ENCODE measurements at places on chromosomes 4 and X. TPM values are rescaled to one million over a fixed set of nuclear protein-coding genes. Genes with fewer than 3 reads are reported as not detected.

GRCh38 chrX:145923376-145923775, 105.7 kb downstream of the SLITRK2 start:
- no peaks in the 10 kb centered on the region for H3K27me3 ChIP-seq
- H3K36me3 ChIP-seq: no peaks in the 10 kb centered on the region
- H3K4me1 ChIP-seq: no peaks in the 10 kb centered on the region
- no peak overlapping the region for H3K4me3 ChIP-seq

DNA sequence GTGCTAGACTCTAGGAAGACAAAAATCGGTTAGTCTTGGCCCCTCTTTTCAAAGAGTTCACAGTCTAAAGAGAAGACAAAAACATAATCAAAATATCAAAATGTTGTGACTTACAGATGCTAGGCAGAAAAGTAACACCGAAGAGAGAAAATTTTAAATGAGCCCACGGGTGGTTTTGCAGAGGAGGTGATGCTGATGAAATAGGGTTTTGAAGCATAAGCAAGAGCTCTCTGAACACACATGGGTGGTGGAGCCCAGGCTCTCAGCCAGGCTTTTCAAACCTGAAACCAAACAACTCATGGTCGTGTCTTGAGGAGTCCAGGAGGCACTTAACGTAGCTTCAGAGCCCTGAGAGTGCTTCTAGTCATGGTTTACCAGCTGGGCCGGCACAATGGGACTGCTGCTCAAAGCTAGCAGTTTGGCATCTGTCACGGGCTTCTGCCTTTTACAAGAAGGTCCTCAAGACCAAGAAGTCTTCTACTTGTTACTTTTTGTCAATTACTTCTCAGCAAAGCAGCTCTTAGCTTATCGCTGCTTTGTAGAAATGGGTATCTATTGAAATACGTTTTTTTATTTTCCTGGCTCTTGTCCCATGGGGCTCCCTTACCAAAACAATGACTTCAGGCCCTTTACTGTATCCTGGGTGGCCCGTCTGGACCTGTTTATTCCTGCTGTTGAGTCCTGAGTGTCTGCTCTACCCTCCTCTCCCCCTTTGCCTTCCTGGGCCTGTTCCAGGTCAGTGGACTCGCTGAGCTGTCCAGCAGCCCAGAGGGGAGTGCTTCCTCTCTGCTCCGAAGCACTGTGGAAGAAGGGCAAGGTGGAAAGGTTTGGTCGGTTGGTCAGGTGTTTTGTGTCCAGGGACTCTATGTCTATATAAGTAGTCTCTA, 69.5 kb downstream of the TNIP2 start:
- peaks cover 33% of the 10 kb centered on the region for H3K36me3 ChIP-seq
- H3K27ac ChIP-seq: no peak overlapping the region
- H3K27me3 ChIP-seq: no peaks in the 10 kb centered on the region
- no peak overlapping the region for H3K4me3 ChIP-seq

Gene TEC
- 0.25 TPM for total RNA-seq

Gene FAM9B
- not detected for total RNA-seq

Gene FRG1
- total RNA-seq: 41.5 TPM

GRCh38 chrX:32937043-32937442, 274.3 kb downstream of the DMD start:
- no peak for DNase-seq
- H3K4me1 ChIP-seq: no peaks in the 10 kb centered on the region
- peaks cover 5% of the 10 kb centered on the region for H3K27me3 ChIP-seq
- no peak overlapping the region for H3K27ac ChIP-seq
- no peaks in the 10 kb centered on the region for H3K36me3 ChIP-seq

DNA sequence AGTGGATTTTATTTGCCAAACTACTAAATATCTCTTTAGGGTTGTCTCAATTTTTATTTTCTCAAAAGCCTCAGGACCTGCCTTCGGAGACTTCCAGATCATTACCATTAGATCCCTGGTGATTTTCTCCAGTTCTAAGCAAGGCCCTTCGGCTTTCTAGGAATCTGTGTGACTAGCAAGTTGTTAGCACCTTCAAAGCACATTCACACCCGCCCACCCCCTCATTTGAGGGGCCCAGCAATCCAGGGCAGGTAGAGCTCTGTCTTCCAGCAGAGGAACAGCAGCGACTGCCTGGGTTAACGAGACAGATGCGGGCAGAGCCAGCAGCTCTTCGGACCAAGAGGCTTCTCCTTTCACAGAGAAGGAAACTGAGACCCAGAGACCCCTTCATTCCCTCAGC, 2.0 kb downstream of the WDR1 start:
- peaks cover 6% of the 10 kb centered on the region for H3K36me3 ChIP-seq
- no peaks in the 10 kb centered on the region for H3K27me3 ChIP-seq
- DNase-seq: no peak

- no peak overlapping the region for H3K27ac ChIP-seq
- H3K36me3 ChIP-seq: no peaks in the 10 kb centered on the region
- DNase-seq: no peak
Observed at GRCh38 chrX:24392709-24393108, 32.3 kb downstream of the SUPT20HL1 start.

DNA sequence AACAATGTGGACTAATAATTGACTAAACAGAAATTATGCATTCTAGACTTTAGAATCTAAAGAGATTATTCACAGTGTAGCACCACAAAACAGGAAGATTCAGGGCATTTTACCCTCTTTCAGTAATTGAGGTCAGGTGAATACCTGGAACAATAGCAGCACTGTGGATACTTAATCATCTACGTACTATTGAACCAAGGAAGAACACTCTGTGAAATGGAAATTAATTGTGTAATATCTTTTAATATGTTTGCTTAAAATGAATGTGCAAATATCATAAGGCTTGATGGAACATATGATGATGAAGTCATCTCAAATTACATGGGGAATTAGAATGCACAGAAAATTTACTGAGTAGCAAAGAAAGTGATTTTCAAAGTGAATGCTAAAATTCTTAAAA, 68.5 kb upstream of the MAP9 start:
- H3K27me3 ChIP-seq: peaks cover 11% of the 10 kb centered on the region
- H3K36me3 ChIP-seq: no peaks in the 10 kb centered on the region
- H3K4me1 ChIP-seq: peaks cover 5% of the 10 kb centered on the region
- no peak for DNase-seq
- H3K4me3 ChIP-seq: no peak overlapping the region

DNA sequence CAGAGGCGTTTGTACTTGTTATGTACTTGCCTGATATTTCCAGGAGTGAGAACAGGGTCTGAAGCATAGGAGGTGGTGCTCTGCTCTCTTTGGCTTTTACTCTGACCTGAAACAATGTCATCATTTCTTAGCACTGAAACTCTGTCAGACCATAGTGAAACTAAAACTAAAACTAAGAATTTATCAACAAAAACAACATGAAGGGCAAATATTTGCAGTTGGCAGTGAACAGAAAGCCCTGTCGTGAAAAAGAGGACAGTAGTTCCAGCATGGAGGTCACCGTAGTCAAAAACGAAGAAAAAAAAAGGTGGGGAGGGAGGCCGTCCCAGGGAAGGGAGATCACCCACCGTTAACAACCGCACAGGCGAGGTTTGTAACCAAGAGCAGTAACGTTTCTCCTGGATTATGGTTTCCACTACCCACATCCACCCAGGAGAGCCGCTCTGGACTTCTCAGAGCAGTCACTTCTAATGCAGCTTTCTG, 97.5 kb downstream of the ANK2 start:
- H3K4me3 ChIP-seq: no peak overlapping the region
- H3K27me3 ChIP-seq: no peaks in the 10 kb centered on the region
- DNase-seq: no peak
- peak overlapping the region; percentile 10 for H3K27ac ChIP-seq

Gene PRRG3
- total RNA-seq: 2.9 TPM

DNA sequence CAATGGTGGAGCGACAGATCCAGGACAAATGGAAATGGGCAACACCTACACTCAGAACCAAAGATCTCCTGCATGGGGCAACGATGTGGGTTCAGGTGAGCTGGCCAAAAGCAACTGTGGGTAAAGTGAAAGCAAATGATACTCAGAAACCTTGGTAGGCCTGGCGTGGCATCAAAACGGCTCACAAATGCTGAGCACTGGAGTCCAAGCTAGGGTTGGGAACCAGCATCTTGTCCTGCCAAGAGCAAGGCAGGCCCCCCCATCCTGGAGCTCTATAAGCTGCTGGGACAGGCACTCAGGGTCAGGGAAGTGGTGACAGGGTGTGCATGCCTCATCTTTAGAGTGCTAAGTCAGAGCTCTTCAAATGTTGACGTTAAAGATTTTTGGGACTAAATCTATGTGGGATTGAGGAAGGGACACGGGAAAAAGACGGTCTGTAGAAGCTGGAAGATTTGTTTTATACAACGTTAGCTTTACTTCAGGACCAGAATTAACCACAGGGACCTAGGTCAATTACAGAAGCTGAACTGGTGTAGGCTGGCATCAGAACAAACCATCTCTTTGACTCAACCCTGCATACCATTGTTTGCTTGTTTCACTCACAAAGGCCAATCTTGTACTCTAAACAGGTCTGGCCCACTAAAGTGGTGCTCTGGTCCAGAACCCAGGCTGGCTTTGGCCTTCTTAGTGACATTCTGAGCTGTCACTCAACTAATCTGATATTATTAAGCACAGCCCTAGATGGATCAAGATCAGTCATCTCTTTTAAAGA, 10.7 kb downstream of the ATP8A1 start:
- no peak for DNase-seq
- no peak overlapping the region for H3K27ac ChIP-seq
- H3K4me1 ChIP-seq: no peaks in the 10 kb centered on the region
- H3K4me3 ChIP-seq: no peak overlapping the region
- no peaks in the 10 kb centered on the region for H3K27me3 ChIP-seq
- H3K36me3 ChIP-seq: peaks cover 3% of the 10 kb centered on the region

DNA sequence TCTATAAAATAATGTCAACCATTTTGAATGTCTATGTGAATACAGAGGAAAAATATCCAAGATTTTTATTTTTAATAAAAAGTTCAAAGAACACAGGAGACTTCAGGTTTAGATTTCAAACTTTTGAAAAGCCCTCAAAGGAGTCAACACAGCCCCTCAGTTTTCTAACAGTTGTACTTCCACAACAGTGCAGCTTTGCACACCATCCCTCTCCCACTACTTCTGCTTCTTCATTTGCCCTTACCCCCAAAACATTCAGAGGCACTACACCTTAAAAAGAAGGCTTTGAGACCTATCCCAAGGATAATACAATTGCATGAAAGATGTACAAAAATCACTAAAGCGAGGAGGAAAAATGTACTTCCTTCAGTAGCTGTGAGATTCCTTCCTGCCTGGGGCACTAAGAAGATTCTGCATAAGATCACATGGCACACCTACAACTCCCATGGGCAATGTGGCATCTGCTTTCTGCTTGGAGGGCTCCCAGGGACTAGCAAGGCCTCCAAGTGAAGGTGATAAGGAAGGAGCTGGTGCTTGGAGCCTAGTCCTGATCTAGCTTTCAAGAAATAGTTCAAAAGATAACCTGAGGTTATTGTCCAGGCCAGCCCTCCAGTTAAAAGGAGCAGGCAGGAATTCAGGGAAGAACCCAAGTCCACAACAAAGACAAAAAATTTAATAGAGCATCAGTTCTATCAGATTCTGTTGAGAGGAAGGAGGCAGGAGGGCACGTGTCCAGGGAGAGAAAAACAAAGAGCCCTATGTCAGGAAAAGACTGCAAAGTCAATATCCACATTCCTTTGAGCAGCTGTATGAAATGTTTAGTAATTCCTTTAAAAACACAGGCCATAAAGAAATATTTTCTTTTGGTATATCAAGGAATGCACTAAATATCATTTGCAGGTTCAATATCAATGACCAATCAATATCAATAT, 19.1 kb downstream of the ARAP2 start:
- no peaks in the 10 kb centered on the region for H3K36me3 ChIP-seq
- peaks cover 11% of the 10 kb centered on the region for H3K4me1 ChIP-seq
- H3K27ac ChIP-seq: peak overlapping the region; percentile 77
- no peak overlapping the region for H3K4me3 ChIP-seq
- DNase-seq: no peak

DNA sequence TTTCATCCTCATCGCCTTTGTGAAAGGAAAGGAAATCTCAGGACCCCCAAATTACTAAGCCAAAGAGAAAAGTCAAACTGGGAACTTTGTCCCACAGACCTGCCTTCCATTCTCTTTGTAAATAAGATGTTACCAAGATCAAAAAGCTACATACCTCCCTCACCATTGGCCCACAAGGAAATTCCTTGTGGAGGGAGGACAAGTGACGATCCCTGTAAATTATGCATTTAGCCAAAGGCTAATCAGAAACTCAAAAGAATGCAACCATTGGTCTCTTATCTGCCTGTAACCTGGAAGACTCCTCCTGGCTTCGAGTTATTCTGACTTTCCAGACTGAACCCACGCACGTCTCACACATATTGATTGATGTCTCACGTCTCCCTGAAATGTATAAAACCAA, 70.3 kb downstream of the SHOX start:
- peaks cover 17% of the 10 kb centered on the region for H3K27me3 ChIP-seq
- H3K27ac ChIP-seq: no peak overlapping the region
- no peaks in the 10 kb centered on the region for H3K4me1 ChIP-seq
- H3K36me3 ChIP-seq: no peaks in the 10 kb centered on the region
- DNase-seq: no peak
- H3K4me3 ChIP-seq: no peak overlapping the region

- no peak for DNase-seq
- H3K36me3 ChIP-seq: no peaks in the 10 kb centered on the region
- no peaks in the 10 kb centered on the region for H3K27me3 ChIP-seq
- peaks cover 43% of the 10 kb centered on the region for H3K4me1 ChIP-seq
- H3K27ac ChIP-seq: peak overlapping the region; percentile 100
- H3K4me3 ChIP-seq: peak overlapping the region; percentile 95
Observed at GRCh38 chr4:139014371-139015268, 961 bp upstream of the NOCT start.

Gene RAB39B
- 7.3 TPM for total RNA-seq

Gene UBE2A
- 45.4 TPM for total RNA-seq

DNA sequence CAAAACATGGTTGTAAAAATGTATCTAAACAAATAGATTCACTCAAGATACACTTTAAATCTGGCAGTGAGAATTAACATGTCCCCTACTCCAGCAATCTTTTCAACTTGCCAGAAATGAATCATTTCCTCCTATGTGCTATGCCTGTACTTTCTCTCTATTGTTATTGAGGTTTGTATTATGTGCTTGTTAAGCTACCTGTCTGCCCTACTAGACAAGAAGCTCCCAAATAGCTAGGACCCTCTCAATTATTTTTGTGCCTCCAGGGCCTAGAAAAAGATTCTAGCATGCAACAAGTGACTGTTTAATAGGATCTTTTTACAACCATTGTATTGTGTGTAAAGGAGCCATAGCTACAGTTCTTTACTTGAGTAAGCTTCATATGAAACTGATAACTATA, 3.5 kb upstream of the SAP30 start:
- H3K27me3 ChIP-seq: no peaks in the 10 kb centered on the region
- no peak overlapping the region for H3K27ac ChIP-seq

DNA sequence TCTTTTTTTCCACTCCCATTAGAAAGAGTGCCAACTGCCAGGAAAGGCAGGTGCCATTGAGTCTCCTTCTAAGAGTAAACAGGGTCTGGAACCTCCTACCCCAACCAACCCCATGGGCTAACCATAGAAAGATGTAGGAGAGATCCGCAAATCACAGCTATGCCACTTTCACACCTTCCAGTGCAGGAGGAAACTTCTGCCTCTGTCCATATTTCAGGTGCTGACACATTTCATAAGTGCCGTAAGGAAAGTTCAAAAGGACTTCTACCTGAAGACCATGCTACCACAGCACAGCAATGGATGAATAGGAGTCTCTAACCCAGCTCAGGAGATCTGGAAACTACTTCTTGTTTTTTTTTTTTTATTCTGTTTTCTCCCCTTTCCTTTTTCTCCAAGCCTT, 145.8 kb downstream of the FBXO8 start:
- no peak for DNase-seq
- H3K4me1 ChIP-seq: peaks cover 15% of the 10 kb centered on the region
- H3K4me3 ChIP-seq: no peak overlapping the region

All from neural crest cell (in vitro differentiated cells).